ENCODE measurements at places on chromosomes 2 and 18.

- no peak for DNase-seq
Observed at GRCh38 chr2:166084301-166084700, 43.5 kb downstream of the SCN1A start.

GRCh38 chr18:12282442-12283039, 25.5 kb upstream of the TUBB6 start:
- DNase-seq, result no peak

DNA sequence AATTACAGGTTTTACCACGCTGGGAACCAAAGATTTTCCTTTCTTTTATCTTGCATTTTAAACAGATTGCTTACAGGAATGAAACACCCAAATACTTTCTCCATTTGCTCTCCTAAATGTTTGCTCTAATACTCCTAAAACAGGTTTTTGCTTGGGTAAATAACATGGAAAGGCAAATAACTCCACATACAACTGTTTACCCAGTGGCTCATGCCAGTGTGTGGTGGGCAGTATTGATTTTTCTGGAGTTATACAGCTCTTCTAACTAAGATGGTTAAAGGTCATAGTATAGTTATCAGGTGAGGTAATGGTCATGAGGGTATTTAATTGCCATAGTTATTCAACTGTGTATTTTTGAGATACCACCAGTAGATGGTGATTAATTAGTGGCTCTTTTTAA, 61.2 kb upstream of the RAB27B start:
- DNase-seq, result no peak

DNA sequence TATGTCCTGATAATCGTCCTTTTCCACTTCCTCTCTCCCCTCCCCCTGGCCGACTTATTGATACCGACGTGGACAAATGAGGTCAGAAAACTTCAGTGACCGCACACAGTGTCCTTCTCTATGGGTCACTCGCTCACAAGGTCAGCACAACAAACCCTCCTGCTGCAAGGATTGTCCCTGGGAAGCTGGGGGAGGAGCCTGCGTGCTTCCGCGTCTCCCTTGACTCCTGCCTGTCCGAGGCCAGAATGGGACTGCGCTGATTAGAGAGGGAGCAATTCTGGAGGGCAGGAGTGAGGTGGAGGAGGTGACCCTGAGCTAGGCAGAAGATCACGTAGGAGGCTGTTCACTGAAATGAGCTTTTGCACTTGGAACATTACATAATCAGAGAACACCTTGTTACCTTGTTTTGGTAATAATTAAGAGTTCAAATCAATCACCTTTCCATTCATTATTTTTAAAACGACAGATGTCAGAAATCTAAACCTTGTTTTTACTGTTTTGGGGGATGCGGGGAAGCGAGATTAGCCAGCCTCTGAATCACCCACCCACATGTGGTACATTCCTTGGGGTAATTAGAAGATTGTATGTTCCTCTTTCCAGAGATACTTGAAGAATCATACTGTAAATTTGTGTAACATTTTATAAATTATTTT, 70.6 kb downstream of the CTAGE1 start:
- no peak for DNase-seq

DNA sequence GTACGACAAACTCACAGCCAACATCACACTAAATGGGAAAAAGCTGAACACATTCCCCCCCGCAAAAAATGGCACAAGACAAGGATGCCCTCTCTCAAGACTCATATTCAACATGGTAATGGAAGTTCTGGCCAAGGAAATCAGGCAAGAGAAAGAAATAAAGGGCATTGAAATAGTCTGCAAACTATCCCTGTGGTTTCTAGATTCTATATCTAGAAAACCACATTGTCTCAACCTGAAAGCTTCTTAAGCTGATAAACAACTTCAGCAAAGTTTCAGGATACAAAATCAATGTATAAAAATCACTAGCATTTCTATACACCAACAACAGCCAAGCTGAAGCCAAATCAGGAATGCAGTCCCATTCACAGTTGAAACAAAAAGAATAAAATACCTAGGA, 294.6 kb upstream of the CYP26B1 start:
- DNase-seq, result no peak

DNA sequence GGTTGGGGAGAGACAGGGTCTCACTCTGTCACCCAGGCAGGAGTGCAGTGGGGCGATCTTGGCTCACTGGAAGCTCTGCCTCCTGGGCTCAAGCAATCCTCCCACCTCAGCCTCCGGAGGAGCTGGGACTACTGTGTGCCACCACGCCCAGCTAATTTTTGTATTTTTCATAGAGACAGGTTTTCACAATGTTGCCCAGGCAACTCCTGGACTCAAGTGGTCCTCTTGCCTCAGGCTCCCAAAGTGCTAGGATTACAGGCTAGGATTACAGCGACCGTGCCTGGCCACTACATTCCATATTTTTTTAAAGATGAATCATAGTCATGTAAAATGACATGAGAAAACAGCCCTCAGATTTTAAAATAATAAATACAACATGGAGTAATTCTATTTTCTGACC, 32.3 kb downstream of the CWC22 start:
- no peak for DNase-seq

GRCh38 chr2:23378496-23378895, 6.5 kb upstream of the KLHL29 start:
- no peak for DNase-seq

DNA sequence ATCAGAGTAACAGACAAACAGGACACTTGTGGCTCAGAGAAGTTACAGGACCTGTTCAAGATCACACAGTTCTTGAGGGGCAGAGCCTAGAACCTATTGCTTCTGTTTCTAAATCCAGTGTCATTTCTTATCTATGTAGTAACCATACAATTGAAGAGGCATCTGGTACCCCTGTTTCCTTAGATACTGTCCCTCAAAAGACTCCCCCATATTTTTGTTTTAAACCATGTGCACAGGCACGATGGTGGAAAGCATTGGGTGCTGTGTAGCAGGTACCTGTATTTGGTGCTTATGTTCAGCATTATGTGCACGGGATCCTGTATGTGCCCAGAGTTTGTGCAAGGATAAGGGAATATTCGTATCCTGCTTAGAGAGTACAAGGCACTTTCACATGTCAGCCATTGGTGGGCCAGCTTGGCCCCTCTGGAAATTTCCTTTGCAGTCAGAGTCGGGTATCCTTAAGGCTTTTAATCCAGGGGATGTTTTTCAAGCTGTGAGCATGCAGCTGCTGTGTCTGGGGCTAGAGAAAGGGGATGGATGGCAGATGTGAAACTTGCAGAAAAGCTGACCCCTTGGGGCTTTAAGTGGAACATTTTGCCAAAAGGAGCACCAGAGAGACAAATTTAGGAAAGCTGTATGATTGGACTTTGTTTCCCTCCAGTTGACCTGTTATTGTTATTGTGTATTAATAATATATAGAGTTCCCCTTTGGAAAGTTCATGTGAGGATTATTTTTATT, 2.1 kb downstream of the LBH start:
- no peak for DNase-seq

DNA sequence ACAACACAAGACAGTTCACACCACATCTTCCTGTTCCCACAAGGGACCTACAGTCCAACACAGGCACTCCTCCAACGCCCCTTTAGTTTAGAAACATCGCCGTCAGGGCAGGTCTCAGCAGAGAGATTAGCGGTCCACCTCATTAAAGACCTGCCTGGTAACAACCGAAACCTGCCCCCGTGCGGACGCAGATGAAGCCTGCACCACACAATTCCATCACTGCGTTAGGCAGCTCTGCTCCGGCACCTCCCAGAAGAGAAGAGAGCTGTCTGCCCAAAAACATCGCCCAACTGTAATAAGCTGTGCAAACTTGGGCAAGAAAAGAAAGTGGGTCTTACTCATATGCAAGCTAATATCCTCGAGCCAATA, 32.7 kb downstream of the ZNF516 start:
- no peak for DNase-seq

- DNase-seq, result no peak
Observed at GRCh38 chr2:186348200-186348599, 137.9 kb upstream of the ZC3H15 start.

DNA sequence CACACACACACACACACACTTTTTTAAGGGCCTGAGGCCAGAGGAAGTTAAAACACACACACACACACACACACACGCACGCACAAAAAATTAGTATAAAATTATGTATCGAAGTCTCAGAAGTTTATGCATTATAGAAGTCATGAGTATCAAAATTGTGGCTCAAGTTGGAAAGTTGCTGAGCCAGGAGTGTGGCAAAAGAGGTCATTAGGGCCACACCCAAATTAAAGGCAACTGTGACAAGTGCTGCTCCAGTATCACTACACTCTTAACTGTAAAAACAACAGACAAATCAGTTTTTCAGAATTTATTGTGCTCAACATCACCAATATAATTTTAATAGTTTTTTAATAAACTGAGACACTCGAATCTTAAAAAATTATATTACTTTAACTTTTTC, 36.9 kb downstream of the YWHAQ start:
- no peak for DNase-seq

GRCh38 chr18:3688690-3689089, 238.7 kb downstream of the TGIF1 start:
- DNase-seq, result no peak

GRCh38 chr18:48058486-48058885, 128.0 kb upstream of the SMAD2 start:
- no peak for DNase-seq

DNA sequence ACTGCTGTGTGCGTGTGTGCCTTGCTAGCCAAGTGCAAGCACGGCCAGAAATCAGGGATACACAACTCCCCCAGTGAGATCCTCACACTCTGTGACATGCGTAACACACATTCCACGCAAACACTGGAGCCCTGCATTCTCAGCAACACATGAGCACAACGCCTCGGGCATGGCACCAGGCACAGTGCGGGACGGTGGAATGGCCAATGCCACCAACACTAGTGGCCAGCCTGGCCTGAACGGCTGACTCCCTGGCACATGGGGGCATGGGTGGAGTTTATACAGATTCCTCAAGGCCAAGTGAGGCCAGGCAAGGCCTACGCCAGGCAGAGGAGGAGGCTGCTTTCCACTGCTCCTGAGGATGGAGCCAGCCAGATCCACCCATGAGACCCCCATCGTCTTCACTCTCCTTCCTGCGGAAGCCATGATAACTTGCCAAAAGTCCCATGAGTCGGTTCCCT, 56.2 kb downstream of the ANKMY1 start:
- no peak for DNase-seq

GRCh38 chr2:108451976-108452375, 3.0 kb downstream of the GCC2 start:
- DNase-seq, result no peak

DNA sequence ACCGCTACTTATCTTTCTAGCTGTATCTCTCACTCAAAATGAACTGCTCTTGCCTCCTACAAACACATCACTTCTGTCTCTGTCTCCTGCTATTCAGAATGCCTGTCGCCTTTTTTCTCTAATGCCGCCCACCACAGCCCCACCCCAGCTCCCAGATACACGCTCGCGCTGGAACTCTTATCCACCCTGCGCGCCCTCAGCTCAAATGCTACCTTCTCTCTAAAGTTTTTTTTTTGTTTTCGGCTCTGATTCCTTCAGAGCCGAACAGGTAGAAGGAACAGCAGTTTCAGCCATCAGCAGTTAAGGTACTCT, 3.9 kb upstream of the SOS1 start:
- DNase-seq, result no peak

DNA sequence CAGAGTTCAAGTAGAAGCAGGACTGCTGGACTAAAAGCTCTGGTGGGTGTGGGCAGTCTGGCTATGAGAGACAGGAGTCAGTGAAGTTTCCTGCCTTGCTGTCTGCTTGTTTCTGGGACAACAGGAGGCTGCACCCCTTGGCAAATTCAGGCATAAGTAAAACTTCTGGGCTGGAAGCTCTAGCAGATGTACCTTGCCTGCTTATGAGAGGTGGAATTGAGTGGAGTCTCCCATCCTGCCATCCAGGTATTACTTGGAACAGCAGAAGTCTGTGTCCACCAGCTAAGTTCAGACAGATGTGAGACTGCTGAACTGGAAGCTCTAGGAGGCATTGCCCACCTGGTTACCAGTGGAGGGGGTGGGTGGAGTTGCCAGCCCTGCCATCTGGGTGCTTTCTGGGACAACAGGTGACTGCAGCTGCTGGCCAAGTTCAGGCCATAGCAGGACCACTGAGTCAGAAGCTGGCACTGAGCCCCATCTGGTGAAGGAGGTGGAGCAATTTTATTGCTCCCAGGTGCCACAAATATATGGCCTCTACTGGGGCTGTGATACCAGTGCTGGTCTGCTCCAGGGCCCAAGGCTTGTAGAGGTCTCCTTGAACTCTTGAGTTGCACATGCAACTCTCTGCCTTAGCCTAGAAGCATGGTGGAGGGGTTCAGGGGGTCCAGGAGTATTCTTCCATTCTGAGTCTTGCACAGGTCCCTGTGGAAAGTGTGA, 199.4 kb upstream of the FN1 start:
- no peak for DNase-seq

- no peak for DNase-seq
Observed at GRCh38 chr2:207012461-207012860, 73.1 kb downstream of the CPO start.

DNA sequence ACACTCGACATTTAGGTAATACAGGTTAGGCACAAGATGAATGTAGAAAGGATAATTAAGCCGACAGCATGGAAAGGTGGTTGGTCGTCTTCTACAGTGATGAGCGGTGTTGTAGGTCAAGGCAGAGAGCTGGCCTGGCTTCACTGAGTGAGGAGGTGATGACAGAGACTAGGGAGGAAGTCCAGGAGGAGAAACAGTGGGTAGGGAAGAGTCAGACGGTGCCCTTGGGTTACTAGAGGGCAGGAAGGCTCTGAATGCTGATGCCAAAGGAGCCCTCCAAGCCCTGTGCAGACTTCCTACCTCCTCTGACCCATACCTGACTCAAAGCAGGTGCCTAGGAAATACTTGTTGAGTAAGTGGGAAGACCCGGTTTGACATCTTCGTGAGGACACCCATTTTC, 100.8 kb downstream of the ITGB1BP1 start:
- DNase-seq, result no peak

- DNase-seq, result no peak
Observed at GRCh38 chr2:127105656-127106456, 1.1 kb downstream of the BIN1 start.

- no peak for DNase-seq
Observed at GRCh38 chr2:160581448-160581847, 87.8 kb upstream of the RBMS1 start.

DNA sequence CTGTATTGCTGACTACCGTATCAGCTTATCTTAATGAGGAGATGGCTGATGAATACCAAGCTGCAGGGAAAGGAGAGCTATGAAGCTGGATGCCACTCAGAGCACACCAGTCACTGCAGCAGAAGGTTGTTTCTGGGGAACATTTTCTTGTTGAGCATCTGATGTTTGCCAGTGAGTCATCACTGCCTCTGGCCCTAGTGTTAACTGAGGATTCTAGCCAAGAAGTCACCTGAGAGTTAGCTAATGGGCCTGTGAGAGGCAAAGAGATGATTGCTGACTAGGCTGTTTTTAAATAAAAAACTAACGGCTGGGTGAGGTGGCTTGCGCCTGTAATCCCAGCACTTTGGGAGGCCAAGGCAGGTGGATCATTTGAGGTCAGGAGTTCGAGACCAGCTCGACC, 37.9 kb downstream of the CCDC150 start:
- no peak for DNase-seq

DNA sequence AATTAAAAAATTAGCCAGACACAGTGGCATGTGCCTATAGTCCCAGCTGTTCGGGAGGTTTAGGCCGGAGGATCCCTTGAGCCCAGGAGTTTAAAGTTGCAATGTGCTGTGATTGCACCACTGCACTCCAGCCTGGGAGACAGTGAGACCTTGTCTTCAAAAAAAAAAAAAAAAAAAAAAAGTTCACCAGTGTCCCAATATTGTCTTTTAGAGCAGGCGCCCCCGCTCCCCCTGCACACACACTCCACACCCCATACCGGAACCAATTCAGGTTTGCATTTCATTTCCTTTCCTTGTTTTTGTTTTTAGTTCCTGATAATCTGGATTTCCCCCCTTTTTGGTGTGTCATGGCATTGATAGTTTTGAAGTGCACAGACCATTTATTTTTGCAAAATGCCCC, 10.4 kb downstream of the TMEM87B start:
- DNase-seq, result no peak

Measured in Jurkat, Clone E6-1 (cell line).